Daoy (cell line): ENCODE measurements at places on chromosomes 3 and 15.

DNA sequence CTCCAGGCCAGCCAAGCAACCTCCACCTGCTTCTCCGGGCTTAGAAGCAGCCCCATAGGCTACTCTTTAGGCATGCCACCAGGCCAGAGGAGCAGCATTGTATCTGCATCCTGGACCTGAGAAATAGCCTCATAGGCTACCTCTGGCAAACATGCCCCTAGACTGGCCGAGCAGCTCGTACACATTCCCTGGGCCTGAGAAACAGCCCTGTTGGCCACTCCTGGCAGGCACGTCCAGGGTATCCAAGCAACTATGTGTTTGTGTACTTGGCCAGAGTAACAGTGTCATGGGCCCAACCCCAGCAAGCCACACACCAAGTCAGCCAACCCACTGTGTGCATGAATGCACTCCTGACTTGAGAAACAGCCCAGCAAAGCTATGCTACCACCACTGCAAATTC, 498.7 kb upstream of the CDIN1 start:
- DNase-seq, result no peak

- no peak for DNase-seq
Measured at GRCh38 chr15:62457100-62457499, 292.0 kb upstream of the C2CD4B start.

DNA sequence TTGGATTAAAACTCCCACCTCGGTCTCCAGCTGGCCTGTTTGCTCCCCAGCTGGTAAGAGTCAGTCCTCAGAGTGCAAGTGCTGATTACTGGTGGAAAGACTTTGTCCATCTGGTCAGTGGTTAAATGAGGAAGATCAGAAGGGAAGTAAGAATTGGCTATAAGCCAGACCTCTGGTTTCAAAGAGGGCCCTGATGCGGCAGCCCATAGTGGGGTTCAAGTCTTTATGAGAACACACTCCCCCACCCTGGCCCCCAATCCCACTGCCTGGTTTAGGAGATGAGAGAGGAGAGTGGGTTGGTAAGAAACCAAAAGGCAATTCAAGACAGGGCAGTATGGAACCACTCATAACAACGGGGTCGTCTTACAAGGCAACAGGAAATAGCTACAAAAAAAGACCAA, 65.0 kb downstream of the FRMD4B start:
- DNase-seq, result no peak

DNA sequence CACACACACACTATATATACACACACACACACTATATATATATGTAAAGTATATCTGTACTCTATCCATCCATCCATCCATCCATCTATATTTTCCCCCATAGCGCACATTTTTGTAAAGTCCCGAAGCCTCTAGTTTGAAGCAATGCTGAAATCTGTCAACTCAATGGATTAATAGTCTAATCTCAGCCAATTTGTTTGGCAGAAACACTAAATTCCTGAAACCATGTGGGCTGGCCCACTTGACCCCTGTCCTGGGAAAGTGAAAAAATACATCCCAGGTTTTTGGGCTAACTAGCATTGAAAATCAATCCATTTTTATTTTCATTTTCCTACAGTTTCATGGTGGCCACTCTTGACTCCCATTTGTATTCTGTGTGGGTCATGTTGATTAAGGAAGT, 166.7 kb downstream of the SLCO3A1 start:
- DNase-seq, result no peak

- DNase-seq, result no peak
Measured at GRCh38 chr3:118497274-118497673, 537.4 kb downstream of the IGSF11 start.
